ENCODE measurements at places on chromosomes 6 and 20.

DNA sequence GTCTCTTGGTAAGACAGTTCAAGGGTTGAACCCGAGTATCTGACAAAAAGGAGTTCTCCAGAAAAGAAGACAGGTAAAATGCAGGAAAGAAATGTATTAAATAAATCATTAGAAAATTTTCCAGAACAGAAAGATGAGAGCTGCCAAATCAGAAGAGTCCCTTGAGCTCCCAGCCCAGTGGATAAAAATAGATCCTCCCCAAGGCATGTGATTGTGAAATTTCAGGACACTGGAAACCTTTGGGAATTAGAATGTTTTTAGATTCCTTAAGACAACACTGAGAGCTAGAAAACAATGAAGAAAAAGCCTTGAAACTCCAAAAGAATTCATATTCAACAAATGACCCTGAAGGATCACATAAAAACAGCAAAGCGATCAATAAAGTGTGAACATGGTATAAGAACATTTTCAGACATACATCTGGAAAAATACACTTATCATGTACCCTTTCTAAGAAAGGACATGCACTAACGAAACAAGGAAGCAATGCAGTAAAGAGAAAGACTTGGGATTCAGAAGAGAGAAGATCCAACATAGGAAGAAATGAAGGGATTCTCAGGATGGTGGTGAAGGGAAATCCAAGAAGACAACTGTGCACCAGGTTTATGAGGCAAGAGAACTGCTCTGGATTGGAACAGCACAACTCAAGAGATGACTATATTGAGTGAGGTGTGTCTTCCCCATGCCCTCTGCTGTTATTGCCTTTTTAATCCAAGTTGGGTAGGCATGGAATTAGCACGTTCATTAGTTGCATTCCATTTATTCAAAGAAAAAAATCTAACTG lies 390.4 kb downstream of the SYNE1 start:
- no peak for DNase-seq

DNA sequence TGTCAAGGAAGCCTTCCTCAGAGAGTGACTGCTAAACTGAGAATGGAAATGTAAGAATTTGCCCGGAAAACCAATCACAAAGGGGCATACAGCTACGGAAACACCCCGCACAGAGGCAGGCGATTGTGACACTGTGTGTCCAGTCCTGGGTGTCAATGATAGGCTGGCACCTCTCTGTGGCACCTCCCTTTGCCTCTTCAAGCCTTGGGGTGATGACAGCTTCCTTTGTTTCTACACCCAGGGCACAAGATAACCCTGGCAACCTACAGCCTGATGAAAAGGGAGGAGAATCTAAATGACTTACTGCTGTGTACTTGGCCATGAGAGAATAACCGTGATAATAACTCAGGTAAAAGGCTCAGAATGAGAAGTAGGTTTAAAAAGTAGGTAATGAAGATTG lies 93.6 kb upstream of the SSTR4 start:
- DNase-seq: no peak

GRCh38 chr6:77893391-77893790 lies 240.6 kb downstream of the MEI4 start:
- no peak for DNase-seq

DNA sequence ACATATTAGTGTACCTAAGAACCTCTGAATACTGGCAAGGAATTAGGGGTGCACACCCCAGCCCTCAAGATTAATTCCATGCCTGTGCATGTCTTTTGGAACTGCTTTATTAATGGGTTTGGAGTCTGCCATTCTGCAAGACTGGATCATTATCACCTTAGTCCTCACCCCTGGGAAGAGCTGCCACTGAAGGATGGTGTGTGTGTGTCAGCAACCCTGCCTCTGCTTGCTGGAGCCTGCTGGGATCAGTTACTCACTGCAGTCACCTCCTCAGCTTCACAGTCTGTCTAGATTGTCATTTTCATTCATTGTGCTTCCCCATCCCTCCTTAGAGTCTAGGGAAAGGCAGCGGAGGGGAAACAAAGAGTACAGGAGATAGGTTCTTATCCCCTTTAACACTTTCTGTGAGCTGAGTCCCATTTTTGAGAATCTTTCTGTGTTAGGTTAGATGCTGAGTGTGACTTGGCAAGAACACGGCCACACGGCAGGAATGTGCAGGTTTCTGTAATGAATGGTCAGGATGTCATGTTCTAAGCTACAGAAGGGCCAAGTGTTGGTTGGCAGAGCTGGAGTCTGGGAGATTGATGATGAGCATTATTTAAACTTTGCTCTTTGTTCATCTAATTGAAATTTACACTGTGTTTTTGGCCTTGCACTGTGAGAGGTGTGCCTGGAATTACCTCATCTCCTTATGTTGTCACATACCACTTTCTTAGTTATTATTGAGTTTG lies 21.1 kb downstream of the GHRH start:
- DNase-seq: no peak

GRCh38 chr6:2873643-2874042 lies 29.5 kb downstream of the SERPINB9 start:
- no peak for DNase-seq

- DNase-seq: no peak
These were observed 477.0 kb downstream of the HAO1 start for GRCh38 chr20:7463290-7463689.

DNA sequence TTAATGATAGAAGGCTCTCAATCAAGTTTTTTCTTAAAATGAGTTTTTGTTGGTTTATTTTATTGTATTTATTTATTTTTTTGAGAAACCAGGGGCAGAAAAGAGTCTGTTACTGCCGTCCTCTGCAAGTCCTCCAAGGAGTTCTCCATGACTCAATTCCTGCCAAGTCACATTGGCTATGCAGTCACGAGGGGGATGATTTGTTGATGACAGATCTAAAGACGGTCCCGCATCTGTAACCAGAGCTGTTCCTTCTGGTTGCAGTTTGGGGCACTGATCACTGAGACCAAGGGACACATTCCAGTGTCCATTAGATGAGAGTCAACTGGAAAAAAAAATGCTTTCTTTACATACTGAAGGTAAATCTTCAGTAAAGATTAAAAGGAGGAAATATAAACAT lies 13.9 kb upstream of the TSHZ2 start:
- DNase-seq: no peak

DNA sequence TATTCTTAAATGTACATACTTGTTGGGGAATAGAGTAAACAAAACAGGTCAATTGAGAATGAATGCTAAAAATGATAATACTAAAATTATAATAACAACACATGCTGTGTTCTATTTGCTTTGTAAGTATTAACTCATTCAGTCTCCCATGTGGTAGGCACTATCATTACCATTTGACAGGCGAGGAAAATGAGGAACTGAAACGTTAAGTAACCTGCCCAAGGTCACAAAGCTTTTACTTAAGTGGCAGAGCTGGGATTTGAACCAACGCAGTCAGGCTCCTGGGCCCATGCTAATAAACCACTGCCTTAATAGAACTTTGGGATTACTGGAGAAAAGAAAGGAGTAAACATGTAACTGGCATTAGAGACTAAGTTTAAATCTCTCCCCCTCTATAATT lies 3.8 kb downstream of the NSFL1C start:
- no peak for DNase-seq

GRCh38 chr6:139249395-139249794 lies 42.4 kb downstream of the TXLNB start:
- DNase-seq: no peak

- peak; percentile 94 for DNase-seq
These were observed 32.2 kb upstream of the CHD6 start for GRCh38 chr20:41650231-41650948.

DNA sequence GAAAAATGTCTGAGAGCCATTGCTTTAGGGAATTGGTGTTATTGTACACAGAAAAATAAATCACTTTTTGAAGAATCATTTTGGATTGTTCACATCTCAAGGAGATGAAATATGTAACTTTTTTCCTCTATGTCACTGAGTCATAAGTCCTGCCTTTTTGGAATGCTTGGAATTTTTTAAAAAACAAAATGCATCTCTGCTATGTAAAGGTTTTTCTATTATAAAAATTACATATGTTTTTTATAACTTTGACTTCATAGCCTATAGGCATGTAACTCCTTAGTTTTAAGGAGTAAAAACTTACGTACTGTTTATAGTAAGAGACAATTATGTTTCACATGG lies 8.7 kb downstream of the RNF144B start:
- no peak for DNase-seq

- no peak for DNase-seq
These were observed 20.2 kb downstream of the RAMACL start for GRCh38 chr6:166566026-166567011.

DNA sequence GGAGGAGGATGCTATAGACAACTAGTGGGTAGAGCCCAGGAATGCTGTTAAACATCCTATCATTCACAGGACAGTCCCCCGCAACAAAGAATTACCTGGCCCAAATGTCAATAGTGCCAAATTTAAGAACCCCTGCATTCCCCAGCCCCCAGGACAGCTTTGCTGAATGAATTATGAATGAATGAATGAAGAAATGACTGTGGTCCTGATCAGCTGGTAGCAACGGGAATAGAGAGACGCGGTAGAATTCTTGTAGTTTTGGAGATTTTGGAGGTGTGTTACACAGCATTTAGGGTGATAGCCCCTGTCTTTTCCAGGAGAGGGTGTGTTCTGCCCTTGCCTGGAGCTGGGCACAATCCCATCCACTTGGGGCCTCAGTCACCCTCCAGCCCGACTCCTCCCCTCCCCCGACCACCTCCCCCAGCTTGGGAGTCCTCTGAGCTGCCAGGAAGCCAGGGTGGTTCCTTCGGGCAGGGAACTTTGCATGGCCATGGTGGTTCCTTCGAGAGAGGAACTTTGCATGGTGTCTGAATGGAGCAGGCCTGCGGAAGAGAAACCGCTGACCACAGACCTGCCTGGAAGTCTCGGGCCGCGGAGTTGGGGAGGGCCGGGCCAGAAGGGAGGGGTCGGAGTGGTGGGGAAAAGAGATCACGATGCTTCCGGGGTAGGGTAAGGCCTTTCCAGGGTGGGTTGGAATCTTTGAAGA lies 1.0 kb upstream of the HCK start:
- DNase-seq: no peak

DNA sequence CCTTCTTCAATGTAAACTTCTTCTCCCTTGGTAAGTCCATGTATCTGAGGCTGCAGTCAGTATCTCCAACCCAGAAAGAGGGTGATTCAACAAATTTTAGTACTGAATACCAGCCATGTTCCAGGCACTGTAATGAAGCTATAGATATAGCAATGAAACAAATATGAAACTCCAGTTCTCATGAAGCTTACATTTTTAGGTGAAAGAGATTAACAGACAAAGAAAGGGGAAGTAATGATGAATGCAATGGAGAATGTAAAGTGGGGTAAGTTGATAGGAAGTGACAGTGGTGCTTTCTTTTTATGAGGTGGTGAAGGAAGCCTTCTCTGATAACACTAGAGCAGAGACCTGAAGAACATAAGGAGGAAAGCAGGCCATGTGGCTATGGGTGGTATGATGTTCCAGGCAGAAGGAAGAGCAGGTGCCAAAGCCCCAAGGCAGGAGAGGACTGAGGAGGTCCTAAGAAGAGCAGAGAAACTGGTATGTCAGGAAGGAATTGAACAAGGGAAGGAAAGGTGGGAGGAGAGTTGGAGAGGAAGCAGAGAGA lies 143.6 kb downstream of the TFAP2B start:
- DNase-seq: no peak

DNA sequence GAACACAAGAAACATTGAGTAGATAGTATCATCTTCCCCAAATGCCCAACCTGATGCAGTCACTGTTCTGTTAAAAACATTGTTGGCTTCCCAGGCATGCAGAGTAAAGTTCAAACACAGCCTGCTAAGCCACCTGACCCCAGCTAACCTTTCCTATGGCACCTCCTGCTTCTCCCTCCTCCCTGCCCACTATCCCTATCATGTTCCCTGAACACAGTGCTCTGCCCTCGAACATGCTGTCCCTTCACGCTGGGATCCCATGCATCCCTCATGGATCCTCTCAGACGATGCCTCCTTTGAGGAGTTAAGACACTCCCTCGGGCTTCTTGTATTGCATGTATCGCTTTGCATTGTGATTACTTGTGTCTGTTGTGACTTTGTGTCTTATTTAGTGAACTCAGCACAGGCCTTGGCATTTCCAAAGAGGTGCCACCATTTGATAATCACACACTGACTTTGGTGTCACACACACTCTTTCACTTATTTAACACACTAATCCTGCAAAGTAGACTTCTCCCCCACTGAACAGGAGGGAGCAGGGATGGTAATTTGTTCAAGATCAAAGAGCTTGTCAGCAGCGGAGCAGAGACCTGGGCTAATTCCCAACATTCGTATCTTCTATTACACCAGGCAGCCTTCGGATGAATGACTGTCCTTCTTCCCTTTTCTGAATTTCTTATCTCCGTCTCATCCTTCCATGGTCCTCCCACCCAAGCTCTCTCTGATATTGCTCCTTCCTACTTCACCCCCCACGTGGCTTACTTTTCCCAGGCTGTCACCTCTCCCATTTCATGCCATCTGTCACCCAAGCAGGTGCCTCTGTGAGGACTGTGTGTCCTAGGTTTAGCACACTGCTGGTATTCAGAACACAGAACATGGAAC lies 28.3 kb upstream of the SMIM29 start:
- DNase-seq: no peak

DNA sequence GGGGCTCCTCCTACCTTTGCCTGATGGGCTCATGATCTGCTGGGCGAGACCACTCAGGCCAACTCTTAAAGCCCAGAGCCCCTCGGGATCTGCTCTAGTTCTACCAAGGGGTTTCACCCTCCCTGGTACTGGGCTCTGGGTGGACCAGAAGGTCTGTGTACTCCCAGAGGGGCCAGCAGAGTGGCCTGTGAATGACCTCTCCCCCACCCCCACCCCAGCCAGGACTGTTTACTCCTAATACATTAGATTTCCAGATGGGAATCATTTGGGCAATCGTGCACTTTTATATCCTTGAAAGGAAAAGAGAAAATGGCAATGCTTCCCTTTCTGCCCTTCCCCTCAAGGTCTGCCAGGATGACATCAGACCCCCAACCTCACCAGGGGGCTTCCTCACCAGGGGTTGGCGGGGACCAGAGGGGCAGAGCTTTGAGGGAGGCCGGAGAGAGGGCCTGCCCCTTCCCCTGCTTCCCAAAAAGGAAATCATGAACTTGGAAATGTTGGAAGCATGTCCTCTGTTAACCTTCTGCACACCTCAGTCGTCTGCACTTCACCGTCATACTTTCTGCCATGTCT lies 37.1 kb upstream of the PMEPA1 start:
- DNase-seq: no peak

DNA sequence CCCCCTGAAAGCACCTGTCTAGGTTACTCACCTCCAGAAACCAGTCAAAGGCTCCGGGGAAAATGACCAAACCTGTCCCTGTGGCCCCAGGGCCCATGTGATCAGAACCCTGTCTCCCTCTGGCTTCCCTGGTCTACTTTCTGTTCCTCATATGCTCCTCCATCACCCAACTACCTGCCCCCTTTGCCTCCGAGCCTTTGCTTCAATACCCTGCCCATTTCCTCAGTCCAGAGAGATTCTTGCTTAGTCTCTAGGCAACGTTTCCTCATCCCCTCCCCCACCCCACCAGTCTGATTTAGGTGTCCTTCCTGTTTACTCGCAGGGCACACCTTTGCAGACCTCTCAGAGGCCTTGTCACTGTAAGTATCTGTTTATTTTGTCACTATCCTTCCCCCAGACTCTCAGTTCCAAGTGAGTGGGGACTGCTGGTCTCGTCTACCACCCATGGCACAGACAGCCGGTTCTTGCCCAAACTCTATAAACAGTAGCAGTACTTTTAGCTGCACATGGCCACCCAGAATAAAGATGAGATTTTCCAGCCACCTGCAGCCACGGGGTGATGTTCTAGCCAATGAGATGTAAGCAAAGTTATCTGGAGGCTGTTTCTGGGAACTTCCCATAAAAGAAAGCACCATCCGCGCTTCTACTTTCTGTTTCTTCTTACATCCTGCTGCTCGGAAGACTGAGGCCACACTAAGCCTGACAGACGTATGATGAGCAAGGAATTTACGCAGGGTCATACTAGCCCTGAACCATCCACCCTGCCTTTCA lies 13.3 kb downstream of the ELOVL5 start:
- no peak for DNase-seq

Data from NCI-H774 (cell line).